ENCODE measurements at places on chromosomes 11 and 22.

GRCh38 chr11:105447936-105448702, 161.8 kb upstream of the GRIA4 start:
- peak; percentile 4 for DNase-seq

GRCh38 chr22:37425800-37426705, 1.2 kb downstream of the ELFN2 start:
- DNase-seq, result no peak

- no peak for DNase-seq
Measured at GRCh38 chr11:110430267-110431050, 711 bp downstream of the FDX1 start.

DNA sequence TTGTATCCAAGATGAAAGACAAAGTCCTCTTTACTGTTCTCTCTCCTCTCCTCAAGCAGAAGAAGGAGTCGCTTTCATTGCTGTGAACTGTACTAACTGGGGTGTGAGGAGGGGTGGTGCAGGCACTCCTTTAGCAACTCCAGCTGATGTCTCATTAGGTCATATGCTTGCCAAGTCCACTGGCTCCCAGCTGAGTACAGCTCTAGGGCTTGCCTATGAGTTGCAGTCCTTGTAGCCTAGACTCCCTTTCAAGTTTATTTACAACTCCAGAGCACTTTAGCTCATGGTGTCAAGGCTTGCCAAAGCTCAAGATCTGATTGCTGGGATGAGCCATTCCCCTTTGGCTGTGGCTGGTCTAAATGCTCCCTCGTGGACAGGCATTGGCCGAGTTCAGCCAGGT, 55.1 kb upstream of the PDGFD start:
- DNase-seq, result no peak

- DNase-seq, result no peak
Measured at GRCh38 chr11:69155302-69156234, at the start of gene SMIM38. SMIM38 (plus strand) TSS chr11:69155935; CDS start chr11:69157847, 1,912 bp downstream.

DNA sequence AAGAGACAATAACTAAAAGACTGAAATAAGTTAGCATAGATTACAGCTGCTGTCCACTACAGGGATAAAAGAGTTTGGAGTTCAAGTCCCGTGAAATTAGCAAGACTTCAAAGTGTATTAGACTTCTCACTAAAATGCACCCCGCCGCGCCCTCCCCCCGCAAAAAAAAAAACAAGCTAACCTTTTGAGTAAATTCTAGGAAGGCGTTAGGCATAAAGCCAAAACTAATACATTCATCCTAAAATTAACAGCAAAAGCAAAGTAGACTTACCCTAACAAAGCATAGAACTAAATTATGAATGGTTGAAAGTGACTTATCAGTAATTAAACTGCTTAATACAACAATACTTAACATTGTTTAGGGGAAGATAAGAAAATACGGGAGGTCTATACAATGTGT, 581.0 kb upstream of the CHORDC1 start:
- DNase-seq, result no peak

- DNase-seq, result no peak
Measured at GRCh38 chr11:83070044-83070701, 1.5 kb downstream of the RAB30 start.

DNA sequence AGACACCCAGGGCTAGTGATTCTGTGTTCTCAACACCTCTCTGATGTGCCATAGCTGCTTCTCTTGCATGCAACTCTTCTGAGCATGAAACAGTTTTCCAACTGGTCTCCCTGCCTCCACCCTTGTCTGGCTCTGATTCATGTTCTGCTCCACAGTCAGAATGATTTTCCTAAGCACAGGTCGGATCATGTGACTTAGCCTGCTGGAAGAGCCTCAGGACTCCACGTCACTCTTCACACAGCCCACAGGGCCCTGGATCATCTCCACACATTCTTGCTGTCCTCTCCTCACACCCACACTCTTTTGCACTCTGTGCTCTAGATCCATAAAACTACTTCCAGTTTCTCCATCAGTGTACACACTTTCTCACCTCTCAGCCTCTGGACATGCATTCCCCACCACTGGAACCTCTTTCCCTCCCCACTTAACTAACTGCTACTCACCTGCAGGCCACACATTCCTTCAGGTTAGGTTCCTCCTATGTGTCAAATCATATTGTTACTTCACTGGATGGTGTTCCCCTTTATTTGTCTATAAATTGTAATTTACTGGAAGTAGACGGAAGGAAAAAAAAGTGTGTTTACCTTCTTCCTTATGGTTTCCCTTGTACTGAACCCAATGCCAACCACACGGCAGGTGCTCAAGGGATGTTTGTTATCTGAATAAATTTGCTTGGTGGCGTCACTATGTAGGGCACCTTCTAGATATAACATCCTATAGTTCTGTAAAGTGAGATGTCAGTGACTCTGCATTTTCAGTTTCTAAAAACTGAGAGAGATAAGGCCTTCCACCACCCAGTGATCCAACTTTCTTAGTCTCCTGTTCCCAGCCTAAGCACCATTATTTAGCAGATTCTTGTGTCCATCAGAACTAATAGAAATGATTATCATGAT, 133.7 kb downstream of the ETS1 start:
- no peak for DNase-seq

DNA sequence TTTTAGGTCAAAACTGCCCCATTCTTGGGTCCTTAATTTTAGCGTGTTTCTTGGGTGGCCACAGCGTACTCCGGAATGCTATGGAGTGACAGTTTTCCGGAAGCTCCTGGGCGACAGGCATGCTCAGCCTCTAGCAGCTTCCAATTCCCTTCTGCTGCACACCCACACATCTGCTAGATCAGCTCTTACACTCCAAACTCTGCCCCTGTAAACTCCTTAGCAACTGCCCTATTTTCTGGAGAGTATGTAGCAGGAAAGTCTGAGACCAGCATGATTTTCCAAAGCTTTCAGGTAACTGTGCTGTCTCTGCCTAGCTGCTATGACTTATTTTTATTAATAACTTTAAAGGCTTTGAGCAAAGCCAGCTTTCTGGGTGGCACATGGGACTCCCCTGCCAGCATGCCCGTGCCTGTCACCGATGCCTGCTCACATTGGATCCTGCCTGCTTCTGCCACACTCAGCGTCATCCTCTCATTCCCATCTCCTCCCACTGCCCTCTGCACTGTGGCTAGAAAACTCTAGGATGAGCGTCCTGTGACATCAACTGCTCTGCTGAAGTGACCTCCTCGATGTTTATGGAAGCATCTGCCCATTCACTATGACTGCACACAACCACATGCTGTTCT, 17.3 kb downstream of the TOLLIP start:
- DNase-seq, result no peak

DNA sequence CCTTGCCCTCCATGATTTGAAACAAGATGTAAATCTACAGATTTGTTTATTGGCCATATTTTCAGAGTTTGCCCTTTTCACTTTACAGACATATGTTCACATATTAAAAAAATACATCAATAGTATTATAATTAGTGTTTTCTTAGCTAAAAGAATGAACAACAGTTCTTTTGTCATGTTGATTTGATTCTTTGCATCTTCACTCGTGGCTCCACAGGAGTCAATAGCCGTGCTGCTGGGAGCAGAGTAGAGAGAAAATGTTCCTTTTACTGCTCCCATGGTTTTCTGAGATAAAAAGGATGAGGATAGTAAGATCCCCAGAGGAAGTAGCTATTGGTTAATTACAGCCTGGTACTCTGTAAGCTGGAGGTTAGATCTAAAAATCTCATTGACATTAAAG, 151.2 kb downstream of the PGR start:
- DNase-seq, result no peak

- no peak for DNase-seq
Measured at GRCh38 chr22:44422746-44423380, 75.2 kb downstream of the RTL6 start.

DNA sequence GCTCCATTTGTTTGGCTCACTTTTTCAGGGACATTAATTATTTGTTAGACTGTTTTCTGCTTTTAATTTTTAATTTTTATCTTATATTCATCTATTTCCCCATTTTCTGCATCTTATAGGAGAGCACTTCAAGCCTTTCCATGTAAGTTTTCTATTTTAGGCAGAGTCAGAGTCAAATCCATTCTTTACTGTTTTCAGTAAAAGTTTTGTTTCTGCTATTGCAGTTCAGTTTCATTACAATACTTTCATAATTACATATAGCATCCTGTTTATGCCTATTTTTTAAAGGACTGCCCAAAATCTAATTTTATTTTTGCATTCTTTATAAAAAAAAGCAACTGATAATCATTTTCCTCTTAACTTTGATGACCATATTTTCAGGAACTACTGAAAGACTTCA, 3.8 kb upstream of the OR10A5 start:
- DNase-seq, result no peak

DNA sequence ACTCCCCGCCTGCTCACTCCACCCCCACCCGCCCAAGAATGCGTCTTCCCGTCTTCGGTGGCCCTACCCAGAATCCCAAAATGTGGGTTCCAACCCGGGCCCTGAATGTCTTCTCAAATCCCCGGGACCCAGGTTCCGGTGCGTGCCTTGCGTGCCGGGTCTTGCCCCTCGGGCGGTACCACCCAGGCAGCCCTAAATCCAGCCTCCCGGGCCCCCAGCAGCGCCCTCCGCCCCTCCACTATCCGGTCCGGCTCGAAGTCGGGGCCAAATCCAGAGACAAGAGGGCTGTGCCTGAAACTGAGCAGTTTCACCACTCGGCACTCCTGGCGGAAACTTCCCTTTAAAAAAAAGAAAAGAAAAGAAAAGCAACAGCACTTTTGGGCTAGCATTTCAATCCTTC, 16.3 kb upstream of the CCT8L2 start:
- DNase-seq, result no peak
